ENCODE measurements at places on chromosomes 1 and 21.

GRCh38 chr1:86993269-86993985, 79.0 kb downstream of the HS2ST1 start:
- no peak for DNase-seq
- H3K27ac ChIP-seq, result no peak overlapping the region
- no peaks in the 10 kb centered on the region for H3K27me3 ChIP-seq
- H3K36me3 ChIP-seq, result no peaks in the 10 kb centered on the region
- H3K4me1 ChIP-seq, result no peaks in the 10 kb centered on the region

GRCh38 chr1:246144931-246145330, 362.1 kb downstream of the SMYD3 start:
- DNase-seq, result no peak
- no peaks in the 10 kb centered on the region for H3K36me3 ChIP-seq
- no peaks in the 10 kb centered on the region for H3K27me3 ChIP-seq
- no peak overlapping the region for H3K4me3 ChIP-seq

GRCh38 chr1:29890201-29890959, 654.1 kb downstream of the PTPRU start:
- no peaks in the 10 kb centered on the region for H3K36me3 ChIP-seq
- no peaks in the 10 kb centered on the region for H3K4me1 ChIP-seq
- no peak for DNase-seq

DNA sequence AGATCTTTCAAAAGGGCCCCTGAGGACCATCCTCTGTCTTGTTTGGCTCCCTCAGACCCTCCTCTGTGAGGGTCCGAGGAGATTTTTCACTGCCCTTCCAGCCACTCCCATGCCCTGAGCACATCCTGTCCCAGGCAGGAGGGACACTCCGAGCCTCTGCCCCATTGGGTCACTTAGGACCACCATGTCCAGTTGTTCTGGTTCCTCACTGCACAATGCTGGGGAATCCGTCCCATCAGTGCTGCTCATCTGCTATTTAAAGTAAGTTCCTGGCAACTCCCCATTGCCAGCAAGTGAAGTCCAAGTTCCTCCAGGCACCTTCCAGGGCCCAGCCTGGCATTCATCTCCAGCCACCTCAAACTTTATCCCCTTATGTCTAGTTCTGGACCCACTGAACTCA, 117.5 kb upstream of the GRIK3 start:
- no peaks in the 10 kb centered on the region for H3K4me1 ChIP-seq
- DNase-seq, result no peak
- no peak overlapping the region for H3K27ac ChIP-seq
- H3K36me3 ChIP-seq, result no peaks in the 10 kb centered on the region

DNA sequence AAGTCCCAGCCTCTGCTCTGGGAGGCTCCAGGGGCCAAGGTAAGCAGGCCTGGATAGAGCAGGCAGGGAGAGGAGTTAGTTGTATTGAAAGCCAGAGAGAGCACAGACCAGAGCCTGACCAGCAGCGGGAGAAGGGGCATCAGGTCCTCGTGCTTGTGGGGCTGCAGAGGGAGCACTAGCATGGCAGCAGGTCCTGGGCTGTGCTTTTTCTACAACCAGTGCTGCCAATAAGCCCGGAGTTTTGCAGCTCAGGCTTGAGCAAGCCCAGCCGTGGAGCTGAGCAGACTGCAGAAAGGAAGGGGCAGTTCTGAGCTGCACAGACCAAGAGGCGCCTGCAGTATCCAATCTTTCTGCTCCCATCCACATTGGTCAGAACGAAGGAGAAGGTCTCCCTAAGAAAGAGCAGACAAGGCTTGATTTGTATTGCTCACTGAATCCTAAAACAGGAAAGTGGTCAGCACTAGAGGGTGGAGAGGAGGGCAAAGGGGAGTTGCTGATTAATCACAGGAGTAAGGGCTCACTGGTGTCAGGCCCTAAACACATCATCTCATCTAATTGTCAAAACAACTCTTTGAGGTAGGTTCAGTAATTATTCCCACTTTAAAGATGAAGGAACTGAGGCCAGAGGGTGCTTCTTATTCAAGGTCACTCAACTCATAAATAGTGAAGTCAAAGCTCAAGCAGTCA, 2.7 kb downstream of the DENND2D start:
- H3K4me1 ChIP-seq, result peaks cover 3% of the 10 kb centered on the region
- no peaks in the 10 kb centered on the region for H3K27me3 ChIP-seq
- H3K27ac ChIP-seq, result peak overlapping the region; percentile 95
- H3K4me3 ChIP-seq, result no peak overlapping the region

GRCh38 chr1:174913225-174913903, 86.4 kb upstream of the CACYBP start:
- no peaks in the 10 kb centered on the region for H3K4me1 ChIP-seq
- DNase-seq, result no peak
- no peaks in the 10 kb centered on the region for H3K36me3 ChIP-seq

DNA sequence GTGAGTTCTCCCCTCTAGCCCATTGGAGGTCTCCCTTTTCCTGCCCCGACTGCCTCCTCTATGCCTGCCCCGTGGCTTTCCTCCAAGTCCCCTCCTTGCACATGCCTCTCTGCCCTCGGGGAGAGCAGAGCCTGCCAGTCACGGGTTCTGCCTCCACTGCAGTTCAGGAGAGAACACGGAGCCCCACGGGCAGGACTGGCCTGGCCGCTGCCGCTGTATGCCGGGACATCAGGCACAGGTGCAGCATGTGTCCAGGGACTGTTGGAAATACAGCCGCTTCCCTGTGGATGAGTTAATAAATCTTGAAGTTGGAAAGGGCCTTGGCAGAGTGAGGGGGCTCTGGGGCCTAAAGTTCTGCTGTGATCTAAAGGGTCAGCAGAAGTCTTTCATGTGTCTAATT, 676.6 kb downstream of the MATN1 start:
- no peaks in the 10 kb centered on the region for H3K36me3 ChIP-seq
- H3K27me3 ChIP-seq, result peaks cover 9% of the 10 kb centered on the region
- H3K4me3 ChIP-seq, result no peak overlapping the region
- DNase-seq, result no peak

- H3K4me1 ChIP-seq, result no peaks in the 10 kb centered on the region
- no peaks in the 10 kb centered on the region for H3K36me3 ChIP-seq
- no peak for DNase-seq
- H3K27ac ChIP-seq, result no peak overlapping the region
- no peaks in the 10 kb centered on the region for H3K27me3 ChIP-seq
- no peak overlapping the region for H3K4me3 ChIP-seq
These were observed 2.5 kb upstream of the LINGO4 start for GRCh38 chr1:151807766-151808165.

GRCh38 chr1:81681601-81682266, 119.0 kb upstream of the ADGRL2 start:
- H3K4me1 ChIP-seq, result peaks cover 22% of the 10 kb centered on the region
- no peak for DNase-seq
- no peak overlapping the region for H3K4me3 ChIP-seq

- H3K27me3 ChIP-seq, result no peaks in the 10 kb centered on the region
- no peaks in the 10 kb centered on the region for H3K4me1 ChIP-seq
- H3K36me3 ChIP-seq, result no peaks in the 10 kb centered on the region
- H3K27ac ChIP-seq, result no peak overlapping the region
- DNase-seq, result no peak
- H3K4me3 ChIP-seq, result no peak overlapping the region
These were observed 188.2 kb upstream of the PLXNA2 start for GRCh38 chr1:208432346-208432745.

DNA sequence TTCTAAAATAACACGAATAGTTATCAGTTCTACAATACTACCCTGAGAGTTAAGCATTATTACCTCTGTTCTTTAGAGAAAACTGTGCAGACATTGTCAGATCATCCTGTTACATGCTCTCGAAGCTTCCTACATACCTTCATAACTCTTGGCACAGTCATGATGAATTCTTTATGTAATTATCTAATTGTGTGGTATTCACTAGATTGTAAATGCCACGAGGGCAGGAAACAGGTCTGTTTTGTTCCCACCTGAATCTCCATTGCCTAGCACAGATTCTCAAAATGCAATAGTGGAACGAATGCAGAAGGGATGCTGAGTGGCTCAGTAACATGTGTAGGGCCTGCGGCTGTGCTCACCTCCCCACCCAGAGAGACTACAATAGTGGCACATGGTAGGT, 3.4 kb downstream of the SYT2 start:
- no peak overlapping the region for H3K4me3 ChIP-seq
- no peak overlapping the region for H3K27ac ChIP-seq
- peaks cover 36% of the 10 kb centered on the region for H3K27me3 ChIP-seq
- no peaks in the 10 kb centered on the region for H3K4me1 ChIP-seq
- no peak for DNase-seq

DNA sequence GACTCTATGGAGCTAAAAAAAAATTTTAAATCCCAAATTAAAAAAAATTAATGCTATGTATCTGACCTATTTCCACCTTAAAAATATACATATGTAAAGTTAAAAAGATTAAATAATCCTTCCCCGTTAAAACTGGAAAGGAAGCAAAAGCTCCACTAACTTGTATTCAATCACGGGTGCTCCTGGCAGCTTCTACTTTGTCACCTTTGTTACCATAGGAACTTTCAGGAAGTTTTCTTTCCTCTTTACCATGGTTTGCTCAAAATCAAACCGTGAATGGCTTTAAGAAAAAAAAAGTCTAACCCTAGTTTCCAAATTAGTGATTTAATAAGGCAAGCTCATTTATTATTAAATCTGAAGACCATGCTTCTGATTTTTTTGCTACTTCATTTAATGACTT, 3.5 kb downstream of the GPATCH2 start:
- no peak for DNase-seq
- no peaks in the 10 kb centered on the region for H3K27me3 ChIP-seq
- no peaks in the 10 kb centered on the region for H3K4me1 ChIP-seq
- H3K27ac ChIP-seq, result no peak overlapping the region
- H3K36me3 ChIP-seq, result no peaks in the 10 kb centered on the region
- H3K4me3 ChIP-seq, result no peak overlapping the region

DNA sequence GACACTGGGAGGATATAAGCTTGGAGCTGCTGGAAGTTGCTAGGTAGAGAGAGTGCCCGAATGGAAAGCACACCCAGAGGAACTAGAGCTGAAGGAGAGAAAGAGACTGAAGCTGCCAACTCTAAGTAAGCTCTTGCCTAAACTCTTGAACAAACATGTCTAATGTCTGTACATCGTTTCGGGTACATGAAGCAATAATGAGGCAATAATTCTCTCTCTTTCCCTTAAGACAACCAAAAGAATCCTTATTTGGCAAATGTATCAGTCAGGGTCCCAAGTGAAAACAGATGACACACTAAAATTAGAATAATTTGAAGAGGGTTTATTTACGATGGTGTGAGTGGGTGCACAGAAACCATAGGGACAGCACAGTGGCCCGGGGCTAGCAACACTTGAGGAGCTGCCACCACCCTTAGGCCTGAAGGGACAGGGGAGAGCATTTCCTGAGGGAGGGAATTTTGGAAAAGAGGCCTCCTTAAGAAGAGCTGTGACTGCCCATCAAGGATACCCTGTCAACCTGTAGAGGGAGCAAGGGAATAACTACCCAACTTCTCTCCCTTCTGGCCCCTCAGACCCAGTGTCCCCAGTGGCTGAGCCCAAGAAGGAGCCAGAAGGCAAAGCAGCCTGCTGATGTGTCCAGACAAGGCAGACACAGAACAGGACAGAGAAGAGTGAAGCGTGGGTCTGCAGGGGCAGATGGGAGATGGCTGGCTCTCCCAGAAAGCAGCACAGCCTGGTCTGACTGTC, 36.1 kb upstream of the KHDRBS1 start:
- H3K27me3 ChIP-seq, result no peaks in the 10 kb centered on the region
- H3K36me3 ChIP-seq, result no peaks in the 10 kb centered on the region
- peaks cover 11% of the 10 kb centered on the region for H3K4me1 ChIP-seq

GRCh38 chr1:10213186-10213705, 2.9 kb downstream of the KIF1B start:
- no peaks in the 10 kb centered on the region for H3K36me3 ChIP-seq
- H3K27ac ChIP-seq, result peak overlapping the region; percentile 17
- no peak for DNase-seq
- H3K27me3 ChIP-seq, result no peaks in the 10 kb centered on the region
- no peak overlapping the region for H3K4me3 ChIP-seq

DNA sequence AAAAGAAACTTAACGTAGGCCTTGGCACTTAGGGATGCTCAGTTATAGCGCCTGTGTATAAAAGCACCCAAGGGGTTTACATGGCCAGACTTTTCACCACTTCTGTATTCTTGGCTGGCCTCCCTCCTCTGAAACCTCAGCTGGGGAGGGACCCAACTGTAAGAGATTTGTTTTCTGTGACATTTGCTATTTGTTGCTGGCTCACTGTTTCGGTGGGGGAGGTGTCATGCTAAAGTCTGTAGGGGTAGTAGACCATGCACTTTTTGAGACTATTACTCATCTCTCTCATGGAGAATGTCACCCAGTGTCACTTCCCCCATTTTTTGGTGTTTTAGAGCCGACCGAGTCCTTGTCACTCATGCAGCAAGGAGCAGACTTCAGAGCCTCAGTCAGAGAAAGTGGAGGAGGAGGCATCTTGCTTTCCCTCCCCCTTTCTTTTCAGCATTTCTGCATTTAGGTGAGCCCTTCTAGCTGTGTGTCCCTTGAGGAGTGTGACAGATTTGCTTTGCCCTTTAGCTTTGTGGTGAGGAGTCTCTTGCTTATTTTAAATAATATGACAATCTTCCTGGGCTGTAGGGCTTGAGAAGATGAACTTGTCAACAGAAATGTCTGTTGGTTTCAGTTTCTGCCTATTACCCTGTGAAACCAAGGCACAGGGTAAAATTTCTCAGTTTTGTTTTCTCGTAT, 160.1 kb downstream of the FASLG start:
- H3K4me1 ChIP-seq, result no peaks in the 10 kb centered on the region
- no peak overlapping the region for H3K27ac ChIP-seq
- no peak for DNase-seq
- H3K27me3 ChIP-seq, result no peaks in the 10 kb centered on the region

- H3K36me3 ChIP-seq, result no peaks in the 10 kb centered on the region
- DNase-seq, result no peak
- no peaks in the 10 kb centered on the region for H3K4me1 ChIP-seq
- no peaks in the 10 kb centered on the region for H3K27me3 ChIP-seq
- H3K4me3 ChIP-seq, result no peak overlapping the region
- H3K27ac ChIP-seq, result no peak overlapping the region
These were observed 3901.8 kb downstream of the SRGAP2C start for GRCh38 chr1:125086611-125087010.

DNA sequence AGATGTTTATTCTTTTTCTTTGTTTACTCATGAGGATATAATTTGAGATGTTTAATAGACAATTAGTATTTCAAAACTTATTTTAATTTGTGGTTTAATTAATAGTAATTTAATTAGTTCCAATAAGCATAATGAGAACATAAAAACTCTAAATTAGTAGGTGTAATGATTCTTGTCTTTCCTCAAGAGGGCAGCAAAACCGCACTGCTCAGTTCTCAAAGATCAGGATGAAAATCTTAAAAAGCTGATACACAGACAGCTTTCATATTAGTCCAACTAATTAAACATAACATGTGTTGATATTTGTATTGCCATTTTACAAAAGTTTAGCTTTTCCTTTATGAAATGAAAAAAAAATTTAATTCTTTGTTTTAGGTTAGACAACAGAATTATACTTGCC, 106.7 kb upstream of the C21orf91 start:
- H3K36me3 ChIP-seq, result no peaks in the 10 kb centered on the region
- H3K27ac ChIP-seq, result no peak overlapping the region

DNA sequence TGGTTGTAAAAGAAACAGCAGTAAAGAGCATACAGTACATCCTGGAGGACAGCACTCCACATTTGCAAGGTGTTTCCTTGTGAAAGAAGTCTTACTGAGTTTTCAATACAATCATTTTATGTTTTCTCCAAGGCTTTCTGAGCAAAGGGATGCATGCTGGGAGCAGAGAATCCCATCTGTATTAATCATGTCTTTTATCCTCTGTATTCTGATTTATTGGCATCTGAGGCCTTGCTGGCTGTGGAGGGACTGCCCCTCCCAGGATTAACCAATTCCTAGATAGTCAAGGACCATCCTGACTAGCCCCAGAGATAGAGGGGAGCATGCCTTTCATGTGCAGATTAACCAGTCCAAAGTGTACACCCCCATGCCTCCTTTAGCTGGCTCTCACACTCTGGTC, 476.3 kb downstream of the SIPA1L2 start:
- no peak overlapping the region for H3K27ac ChIP-seq
- H3K4me1 ChIP-seq, result no peaks in the 10 kb centered on the region
- no peak overlapping the region for H3K4me3 ChIP-seq
- no peaks in the 10 kb centered on the region for H3K27me3 ChIP-seq
- H3K36me3 ChIP-seq, result no peaks in the 10 kb centered on the region

Measured in heart left ventricle (tissue), 16 donors.